ENCODE measurements at places on chromosomes 7 and 10. TPM values are rescaled to one million over a fixed set of nuclear protein-coding genes. Genes with fewer than 3 reads are reported as not detected.

GRCh38 chr10:119669975-119670640 is 18.9 kb downstream of the BAG3 start:
- DNase-seq: no peak
- no peak overlapping the region for H3K4me3 ChIP-seq
- H3K27ac ChIP-seq: no peak overlapping the region
- H3K27me3 ChIP-seq: no peaks in the 10 kb centered on the region

DNA sequence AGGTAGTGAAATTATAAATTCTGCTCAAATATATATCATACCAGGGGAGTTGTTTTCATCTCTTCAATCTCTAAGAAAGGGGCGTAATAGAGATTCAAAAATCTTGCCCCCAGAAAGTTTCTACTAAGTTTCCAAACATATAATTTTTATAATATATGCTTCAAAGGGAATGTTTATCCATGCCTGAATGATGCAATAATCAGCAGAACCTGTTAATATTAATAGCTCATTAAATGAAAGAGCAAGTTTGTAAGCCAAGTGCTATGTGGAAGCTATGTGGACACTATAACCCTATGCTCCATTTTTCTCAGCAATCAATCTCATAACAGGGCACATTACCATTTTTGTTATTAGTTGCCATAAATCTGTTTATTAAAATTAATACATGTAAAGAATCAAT is 25.3 kb downstream of the VPS41 start:
- no peaks in the 10 kb centered on the region for H3K36me3 ChIP-seq
- no peaks in the 10 kb centered on the region for H3K27me3 ChIP-seq
- H3K4me3 ChIP-seq: no peak overlapping the region

- no peaks in the 10 kb centered on the region for H3K27me3 ChIP-seq
- no peak overlapping the region for H3K27ac ChIP-seq
- no peak for DNase-seq
- H3K4me3 ChIP-seq: no peak overlapping the region
- no peaks in the 10 kb centered on the region for H3K4me1 ChIP-seq
Measured at GRCh38 chr7:55396233-55396785, 31.2 kb downstream of the LANCL2 start.

DNA sequence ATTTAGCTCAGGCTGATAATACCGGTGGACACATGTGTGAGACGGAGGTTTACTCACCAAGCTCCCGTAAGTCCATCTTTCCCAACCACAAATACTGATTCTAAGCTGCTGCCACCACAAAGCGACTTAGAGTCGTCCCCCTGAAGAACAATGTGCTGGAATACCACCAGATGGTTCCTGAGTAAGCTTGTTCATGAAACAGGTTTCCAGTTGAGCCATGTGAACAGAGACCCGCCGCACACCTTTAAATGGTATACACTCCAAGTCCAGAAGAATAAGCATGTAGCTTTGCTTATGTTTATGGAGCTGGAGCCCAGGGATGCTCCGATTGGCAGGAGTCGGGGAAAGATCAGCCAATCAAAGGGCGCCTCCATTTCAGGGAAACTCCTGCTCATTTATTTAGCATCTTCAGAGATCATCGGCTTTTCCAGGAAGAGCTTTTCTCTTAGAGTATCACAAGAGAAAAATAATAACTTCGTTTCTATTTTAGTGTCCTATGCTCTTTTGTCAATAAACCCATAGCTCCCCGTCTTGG is 261.6 kb upstream of the AOAH start:
- no peaks in the 10 kb centered on the region for H3K27me3 ChIP-seq
- DNase-seq: peak; percentile 57
- no peaks in the 10 kb centered on the region for H3K36me3 ChIP-seq
- no peak overlapping the region for H3K27ac ChIP-seq
- no peak overlapping the region for H3K4me3 ChIP-seq

ZPBP gene
- total RNA-seq: not detected

PNLIP gene
- 0.18 TPM for total RNA-seq

SCIN gene
- 0.27 TPM for total RNA-seq

Data from muscle of leg (tissue), 16 donors.